ENCODE measurements at places on chromosomes 13 and 19.
A peak's percentile ranks its signal among the peaks of the same experiment; 100 is the strongest.

DNA sequence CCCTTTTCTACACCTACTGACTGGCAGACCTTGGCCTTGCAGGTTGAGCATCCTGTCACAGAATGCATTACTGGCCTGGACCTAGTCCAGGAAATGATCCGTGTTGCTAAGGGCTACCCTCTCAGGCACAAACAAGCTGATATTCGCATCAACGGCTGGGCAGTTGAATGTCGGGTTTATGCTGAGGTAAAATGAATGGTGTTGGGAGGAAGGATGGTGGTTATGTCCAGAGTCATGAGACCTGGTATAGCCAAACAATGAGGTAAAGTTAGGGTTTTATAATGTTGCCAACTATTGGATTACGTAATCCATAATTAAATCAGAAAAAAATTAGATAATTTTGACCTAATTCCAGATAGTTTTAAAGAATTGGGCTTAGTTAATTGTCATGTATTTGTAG lies 212.5 kb downstream of the PCCA start:
- DNase-seq: no peak

DNA sequence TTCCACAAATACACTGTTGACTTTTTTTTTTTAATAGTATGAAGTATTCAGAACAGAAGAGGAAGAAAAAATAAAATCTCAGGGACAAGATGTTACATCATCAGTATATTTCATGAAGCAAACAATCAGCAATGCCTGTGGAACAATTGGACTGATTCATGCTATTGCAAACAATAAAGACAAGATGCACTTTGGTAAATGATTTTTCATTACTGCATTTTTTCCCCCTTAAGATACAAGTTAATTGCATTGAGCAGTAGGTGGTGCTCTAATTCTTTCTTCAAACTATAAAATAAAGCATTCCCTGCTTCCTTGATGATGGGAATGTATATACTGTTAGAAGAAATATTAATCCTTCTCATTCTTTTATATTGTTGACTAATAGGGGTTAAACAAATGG lies 17.1 kb downstream of the UCHL3 start:
- DNase-seq: peak; percentile 62

- peak; percentile 85 for DNase-seq
Observed at GRCh38 chr19:13093407-13094105, 9.1 kb downstream of the LYL1 start.

DNA sequence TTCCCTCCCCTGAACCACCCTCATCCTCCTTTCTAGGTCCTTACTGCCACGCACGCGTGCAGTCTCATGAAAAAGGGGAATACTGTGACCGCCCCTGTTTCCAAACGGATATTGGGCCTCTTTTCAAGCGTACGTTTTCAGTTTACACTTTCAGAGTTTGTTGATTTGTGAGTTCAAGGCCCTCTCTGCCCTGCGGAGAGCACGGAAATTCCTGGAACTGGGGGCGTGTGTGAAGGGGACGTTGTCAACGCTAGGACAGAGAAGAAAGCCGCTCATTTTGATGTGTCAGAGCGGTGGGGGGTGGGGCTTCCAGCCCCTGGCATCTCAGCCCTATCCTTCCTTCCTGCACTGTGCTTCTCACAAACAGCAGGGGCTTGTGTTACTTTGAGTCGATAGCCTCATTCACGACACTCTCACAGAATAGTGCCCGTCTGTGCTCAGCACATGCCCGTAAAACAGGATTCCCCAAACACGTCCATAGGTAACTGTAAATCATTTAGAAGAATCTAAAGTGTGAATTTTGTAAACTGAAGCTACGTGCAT lies 137.6 kb upstream of the PEG3 start:
- DNase-seq: no peak

Measured in fibroblast of upper back skin (primary cell).